ENCODE measurements at places on chromosomes 2 and 18.

GRCh38 chr18:37657493-37657892 lies 91.9 kb upstream of the CELF4 start:
- no peak for DNase-seq

DNA sequence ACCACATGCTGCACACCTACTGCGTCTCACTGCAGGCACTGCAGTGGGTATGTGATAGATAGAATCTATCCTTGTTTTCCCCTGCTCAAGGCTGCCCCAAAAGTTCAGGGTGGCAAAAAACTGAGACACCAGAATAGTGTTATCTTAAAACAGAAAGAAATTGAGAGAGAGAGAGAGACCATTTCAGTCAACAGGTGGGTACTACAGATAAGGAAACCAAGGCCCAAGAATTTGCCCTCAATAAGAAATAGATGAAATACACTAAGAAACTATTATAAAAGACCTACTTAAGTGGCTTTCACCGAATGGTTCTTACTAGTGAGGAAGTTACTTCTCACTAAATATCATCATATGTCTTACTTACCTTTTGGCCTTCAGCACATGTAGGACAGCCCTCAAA lies 27.9 kb downstream of the EPG5 start:
- DNase-seq: no peak

DNA sequence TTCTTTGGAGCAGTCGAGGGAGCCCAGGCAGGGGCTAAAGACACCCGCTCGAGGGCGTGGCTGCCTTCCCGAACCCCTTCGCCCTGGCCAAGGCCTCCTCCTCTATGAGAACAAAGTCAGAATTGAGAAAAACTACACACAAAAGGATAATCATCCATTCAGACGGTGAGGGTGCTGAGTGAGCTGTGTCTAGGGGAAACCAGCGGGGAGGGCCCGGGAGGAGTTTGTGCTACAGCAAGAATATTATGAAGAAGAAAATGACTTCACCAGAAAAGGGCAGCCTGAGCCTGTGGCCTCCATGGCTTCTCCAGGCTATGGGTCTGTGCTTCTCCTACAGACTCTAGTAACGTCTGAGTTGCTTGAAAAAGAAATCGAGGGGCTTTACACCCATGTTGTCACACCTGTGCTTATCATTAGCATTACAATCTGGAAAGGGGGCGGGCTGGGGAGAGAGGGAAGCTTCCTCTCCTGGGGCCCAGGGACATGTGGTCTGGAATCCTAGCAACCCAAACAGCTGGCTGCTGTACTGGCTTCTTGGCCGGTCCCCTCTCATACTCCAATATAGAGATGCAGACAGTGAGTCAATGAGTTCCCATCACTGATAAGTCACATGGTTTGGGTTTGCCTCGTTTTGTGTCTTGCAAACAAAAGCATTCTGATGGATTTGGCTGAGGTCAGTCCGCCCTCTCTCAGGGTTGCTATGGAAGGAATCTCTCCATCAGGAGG lies 52.0 kb upstream of the ARL4C start:
- no peak for DNase-seq

GRCh38 chr2:120929829-120930228 lies 194.2 kb downstream of the GLI2 start:
- no peak for DNase-seq

DNA sequence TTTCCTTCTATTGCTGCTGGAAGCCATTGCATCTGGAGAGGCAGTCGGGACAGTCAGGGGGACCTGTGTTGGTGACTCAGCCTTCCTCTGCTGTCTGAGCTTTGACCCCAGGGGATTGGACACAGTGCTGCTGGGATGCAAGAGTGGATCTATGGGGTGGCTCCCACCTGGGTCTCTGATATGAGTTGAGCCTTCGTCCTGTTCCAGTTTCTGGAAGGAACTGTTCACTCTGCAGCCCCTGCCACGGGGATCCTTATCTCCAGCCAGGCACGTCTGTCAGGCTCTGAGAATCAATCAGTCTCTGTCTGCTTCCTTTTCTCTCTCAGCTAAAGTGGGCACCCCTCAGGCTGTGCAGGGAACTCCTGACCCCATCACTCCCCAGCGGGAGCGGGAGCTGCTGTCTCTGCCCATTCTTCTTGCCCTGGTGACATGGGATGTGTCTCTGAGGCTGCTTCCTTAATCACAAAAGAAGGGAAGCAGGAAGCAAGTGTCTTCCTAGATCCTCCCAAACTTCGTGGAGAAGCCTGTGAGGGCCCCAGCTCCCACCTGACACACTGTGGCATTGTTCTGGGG lies 51.7 kb downstream of the ARHGAP28 start:
- no peak for DNase-seq

- no peak for DNase-seq
Measured at GRCh38 chr2:31980674-31981356, 30.0 kb downstream of the MEMO1 start.

DNA sequence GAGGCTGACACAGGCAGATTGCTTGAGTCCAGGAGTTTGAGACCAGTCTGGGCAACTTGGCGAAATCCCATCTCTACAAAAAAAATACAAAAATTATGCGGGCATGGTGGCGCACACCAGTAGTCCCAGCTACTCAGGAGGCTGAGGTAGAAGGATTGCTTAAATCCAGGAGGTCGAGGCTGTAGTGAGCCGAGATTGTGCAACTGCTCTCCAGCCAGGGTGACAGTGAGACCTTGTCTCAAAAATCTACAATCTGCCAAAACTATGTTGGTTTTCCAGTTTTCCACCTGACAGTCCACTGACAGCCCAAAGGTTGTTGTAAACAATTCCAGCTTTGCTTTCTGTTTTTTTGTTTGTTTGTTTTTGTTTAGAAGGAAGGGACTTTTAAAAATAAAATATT lies 51.3 kb downstream of the KCMF1 start:
- DNase-seq: no peak

All from activated naive CD4-positive, alpha-beta T cell (primary cell).